ENCODE measurements at places on chromosomes 1 and 21.

GRCh38 chr21:33478935-33479678 is 667 bp downstream of the TMEM50B start:
- DNase-seq: no peak

DNA sequence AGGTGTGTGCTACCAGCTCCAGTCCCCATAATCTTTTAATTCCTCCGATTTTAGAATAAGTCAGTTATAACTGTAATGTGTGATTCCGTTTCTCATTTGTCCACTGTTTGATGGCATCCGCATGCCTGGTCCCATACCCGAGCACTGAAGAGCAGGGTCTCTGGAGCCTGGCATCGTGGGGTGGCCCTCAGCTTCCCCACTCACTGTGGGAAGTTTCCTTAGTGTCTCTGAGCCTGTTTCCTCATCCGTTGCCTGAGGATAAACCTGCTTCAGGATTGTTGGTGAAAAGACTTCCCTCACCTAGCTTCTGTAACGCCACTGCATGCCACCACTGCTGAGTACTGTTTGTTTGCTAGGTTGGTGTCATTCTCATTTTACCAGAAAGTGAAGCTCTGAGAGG is 19.5 kb downstream of the PARK7 start:
- DNase-seq: no peak

DNA sequence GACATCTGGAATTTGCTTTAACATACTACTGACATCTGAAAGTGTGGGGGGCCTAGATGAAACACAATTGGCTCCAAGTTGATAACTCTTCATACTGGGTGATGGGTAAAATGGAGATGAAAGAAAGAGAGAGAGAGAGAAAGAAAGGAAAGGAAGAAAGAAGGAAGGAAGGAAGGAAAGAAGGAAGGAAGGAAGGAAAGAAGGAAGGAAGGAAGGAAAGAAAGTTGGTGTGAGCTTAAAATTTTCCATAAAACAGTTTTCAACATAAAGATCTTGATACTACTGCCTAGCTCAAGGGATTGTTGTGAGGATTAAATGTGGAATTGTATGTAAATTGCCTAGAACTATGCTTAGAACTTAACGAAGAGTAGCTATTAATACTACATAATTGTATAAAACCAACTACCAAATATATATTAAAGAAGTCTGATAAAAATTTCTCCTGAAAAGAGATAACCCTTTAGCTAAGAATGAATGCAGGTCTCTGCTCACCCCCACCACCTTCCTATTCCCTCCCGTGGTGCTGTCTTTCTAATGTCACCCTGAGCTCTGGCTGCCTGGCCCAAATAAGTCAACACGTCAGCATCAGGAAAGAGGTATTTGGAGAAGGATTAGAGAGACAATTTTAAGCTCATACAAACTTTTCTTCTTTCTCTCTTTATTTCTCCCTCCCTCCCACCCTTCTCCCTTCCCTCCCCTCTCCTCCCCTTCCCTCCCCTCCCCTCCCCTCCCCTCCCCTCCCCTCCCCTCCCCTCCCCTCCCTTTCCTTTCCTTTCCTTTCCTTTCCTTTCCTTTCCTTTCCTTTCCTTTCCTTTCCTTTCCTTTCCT is 89.3 kb upstream of the SGIP1 start:
- no peak for DNase-seq

DNA sequence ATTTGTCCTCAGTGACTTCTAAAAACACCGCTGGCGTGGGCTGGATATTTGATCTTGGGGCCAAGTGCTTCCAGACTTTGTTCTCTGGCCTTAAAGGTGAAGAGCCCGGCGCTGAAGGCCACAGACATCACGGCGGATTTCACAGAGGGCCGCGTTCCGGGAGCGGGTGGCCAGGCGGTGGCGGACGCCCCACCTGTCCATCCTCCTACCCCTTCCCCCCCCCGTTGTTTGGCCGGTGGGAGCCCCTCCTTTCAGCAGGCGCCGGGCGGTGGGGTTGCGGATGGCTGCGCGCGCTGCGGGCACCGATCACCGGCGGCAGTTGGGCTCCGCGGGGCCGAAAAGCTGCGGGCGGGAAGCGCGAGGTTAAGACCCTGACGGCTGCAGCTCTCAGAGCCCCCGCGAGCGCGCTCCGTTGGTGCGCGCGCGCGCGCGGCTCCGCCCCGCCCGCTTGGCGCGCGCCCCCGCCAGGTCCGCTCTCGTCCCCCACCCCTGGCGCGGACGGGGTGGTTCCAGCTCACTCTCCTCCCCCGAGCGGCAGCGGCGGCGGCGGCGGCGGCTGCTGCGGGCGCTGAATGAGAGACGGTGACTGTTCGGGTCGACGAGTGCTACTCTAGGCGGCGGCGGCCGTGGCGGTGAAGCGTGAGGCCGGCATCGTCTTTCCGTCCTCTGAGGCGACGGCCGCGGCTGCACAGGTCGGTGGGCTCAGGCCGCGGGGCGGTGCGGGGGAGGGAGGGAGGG is at the start of gene RALGPS2:
Gene RALGPS2, plus strand, starts transcription at position 517 of the 738 bp plus-strand sequence. CDS start 51,521 bp downstream, outside the sequence.
- no peak for DNase-seq

DNA sequence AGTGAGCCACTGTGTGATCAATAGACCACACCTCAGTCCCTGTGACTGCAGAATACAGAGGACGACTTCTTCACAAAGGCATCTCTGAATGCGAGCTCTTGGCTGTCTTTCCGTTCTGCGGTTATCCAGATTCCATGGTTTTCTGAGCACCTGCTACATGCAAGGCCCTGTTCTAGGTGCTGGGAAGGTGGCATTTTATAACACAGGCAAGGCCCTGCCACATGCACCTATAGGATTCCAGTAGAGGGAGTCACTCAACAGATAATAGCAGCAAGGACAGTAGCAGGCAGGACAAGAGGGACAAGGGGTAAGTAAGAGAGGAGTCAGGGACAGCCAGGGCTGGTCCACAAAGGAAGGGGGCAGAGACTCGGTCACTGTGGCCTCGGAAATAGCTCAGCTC is 9.0 kb downstream of the URB1 start:
- no peak for DNase-seq

DNA sequence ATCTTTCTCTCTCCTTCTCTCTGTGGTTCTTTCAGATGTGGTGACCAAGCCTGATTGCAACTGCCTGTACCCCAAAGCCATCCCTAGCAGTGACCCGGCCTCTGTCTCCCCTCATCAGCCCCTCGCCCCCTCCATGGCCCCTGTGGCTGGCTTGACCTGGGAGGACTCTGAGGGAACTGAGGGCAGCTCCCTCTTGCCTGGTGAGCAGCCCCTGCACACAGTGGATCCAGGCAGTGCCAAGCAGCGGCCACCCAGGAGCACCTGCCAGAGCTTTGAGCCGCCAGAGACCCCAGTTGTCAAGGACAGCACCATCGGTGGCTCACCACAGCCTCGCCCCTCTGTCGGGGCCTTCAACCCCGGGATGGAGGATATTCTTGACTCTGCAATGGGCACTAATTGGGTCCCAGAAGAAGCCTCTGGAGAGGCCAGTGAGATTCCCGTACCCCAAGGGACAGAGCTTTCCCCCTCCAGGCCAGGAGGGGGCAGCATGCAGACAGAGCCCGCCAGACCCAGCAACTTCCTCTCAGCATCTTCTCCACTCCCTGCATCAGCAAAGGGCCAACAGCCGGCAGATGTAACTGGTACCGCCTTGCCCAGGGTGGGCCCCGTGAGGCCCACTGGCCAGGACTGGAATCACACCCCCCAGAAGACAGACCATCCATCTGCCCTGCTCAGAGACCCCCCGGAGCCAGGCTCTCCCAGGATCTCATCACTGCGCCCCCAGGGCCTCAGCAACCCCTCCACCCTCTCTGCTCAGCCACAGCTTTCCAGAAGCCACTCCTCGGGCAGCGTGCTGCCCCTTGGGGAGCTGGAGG is 12.7 kb downstream of the CSF1 start:
- DNase-seq: no peak
